ENCODE measurements at places on chromosomes 4 and X.

- no peak for DNase-seq
Observed at GRCh38 chr4:75717408-75717807, 7.0 kb upstream of the USO1 start.

DNA sequence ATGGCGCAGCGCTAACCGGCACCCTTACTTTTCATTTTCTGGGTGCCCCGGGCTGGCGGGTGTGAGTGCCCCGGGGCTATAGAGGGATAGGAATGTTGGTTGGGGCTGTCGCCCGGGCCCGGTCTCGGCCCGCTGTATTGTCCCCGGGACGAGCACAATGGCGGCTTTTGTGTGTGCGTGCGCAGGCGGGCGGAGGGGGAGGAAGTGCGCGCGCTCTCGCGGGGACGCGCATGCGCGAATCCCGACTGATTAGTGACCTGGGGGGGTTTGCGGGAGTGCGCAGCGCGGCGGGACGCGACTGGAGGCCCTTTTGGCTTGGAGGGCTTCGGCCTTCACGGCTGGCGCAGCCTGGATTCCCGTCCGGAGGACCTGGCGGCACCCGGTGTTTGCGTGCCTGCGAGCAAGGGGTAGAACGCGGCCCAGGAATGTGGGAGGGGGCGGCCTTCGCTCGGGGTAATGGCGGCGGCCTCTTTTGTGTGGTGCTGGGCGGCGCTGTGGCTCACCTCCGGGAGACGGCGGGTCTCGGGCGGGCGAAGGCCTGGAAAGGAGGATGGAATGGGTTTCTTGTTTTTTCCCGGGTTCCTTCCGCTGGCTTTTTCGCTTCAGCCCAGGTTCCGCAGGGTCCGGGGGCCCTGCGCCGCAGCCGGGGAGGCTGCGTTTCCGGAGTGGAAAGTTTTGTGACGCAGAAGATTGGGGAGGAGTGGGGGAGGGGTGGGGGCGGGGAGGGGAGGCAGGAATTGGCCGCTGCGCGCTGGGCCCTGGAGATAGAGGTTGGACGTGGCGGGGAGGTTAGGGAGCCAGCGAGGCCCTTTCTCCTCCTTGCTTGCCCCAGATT is 618 bp downstream of the DDX3X start:
- DNase-seq = peak; percentile 62

- DNase-seq = no peak
Observed at GRCh38 chrX:9503261-9503660, 38.4 kb downstream of the TBL1X start.

- DNase-seq = no peak
Observed at GRCh38 chr4:102567427-102567826, 66.3 kb downstream of the NFKB1 start.

DNA sequence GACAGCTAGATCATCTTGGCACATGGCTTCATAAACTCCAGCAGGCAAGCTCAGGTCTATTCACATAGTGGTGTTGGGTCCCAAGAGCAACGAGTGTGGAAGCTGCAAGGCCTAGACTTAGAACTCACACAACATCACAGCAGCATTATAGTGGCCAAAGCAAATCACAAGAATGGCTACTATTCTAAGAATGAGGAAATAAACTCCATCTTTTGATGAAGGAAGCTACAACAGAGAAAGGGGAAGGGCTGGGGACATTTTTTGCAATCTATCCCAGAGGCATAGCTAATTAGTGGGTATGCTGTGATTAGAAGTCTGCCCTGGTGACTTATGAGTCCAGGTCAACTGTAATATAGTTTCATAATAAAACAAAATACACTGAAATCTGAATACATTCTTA is 42.9 kb upstream of the TAB3 start:
- no peak for DNase-seq

GRCh38 chr4:172809319-172809718 is 359.3 kb upstream of the GALNT7 start:
- no peak for DNase-seq

DNA sequence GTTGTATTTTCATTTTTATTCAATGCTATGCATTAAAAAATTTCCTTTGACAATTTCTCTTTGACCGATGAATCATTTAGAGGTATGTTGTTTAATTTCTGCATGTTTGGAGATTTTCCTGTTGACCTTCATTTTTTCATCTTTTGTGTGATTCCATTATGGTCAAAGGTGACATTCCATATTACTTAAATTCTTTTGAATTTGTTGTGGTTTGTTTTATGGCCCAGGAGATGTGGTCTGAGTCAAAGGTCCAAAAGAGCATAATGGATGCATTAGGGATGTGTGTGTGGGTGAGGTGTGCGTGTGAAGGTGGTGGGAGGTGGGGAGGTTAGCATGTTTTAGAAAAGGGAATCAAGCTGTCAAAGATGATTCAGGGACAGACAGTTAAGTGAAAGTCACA is 76.0 kb upstream of the GIMD1 start:
- DNase-seq = no peak

DNA sequence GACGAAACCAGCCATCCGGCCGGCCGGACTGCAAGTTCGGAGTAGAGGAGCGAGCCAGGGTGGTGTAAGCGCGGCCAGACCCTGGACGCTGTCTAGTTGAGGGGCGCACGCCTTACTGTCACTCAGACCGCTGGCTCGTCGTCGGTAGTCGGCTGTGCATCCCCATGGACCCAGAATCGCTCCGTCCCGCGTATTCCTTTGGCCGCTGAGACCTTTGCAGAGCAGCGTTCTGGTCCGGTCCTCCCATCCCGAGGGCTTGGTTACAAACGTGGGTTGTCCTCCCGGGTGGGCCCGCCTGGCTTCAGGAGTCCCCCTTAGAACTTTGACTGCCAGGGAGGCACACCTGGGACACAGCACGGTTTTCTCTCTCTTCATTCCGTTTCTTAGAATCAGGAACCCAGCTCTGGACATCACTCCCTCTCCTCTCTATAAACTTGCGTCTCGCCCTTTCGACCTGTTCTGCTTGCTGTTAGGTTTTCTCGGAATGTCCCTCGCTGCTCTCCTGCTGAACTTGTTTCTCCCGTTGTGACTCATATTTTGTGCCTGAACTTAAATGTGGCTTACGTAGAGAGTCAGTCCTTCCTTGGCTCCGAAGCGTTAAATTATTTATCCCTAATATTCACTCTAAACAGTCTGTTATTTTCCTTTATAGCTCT is 672 bp downstream of the PGM2 start:
- peak; percentile 31 for DNase-seq

DNA sequence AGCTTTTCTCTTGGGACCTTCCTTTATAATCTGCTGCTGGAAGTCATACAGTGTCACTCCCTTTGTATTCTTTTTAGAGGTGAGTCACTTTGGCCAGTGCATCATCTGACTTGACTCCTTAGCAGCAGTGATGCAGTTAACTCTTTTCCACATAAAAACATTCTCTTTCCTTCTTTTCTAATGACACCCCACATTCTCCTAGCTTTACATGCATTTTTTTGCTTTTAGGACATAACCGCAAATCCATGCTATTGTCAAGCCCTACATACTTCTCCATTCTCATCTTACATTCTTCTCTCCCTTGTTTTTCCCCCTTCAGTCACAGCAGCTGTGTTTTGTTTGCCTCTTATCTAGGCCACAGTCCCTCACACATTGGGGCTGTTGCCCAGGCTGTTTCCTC is 55.1 kb downstream of the ZNF330 start:
- DNase-seq = no peak

- no peak for DNase-seq
Observed at GRCh38 chr4:156941940-156942548, 29.6 kb downstream of the PDGFC start.

DNA sequence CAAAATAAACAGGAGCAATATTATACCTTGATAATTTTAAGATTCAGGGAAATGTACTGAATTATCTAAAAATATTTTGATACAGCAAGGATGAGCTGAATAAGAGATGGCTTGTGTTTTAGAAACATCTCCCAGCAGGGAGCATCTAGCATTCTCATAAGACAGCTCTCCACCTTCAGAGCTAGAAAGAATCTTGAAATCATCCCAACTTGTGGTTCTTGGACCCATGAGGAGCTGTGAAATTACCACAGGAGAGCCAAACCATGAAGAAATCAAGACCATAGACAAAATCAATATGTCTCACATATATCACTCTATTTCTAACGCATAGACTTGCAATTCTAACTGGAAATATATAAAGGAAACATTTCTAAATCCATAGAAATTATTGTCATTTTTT is 210.6 kb upstream of the DKK2 start:
- DNase-seq = no peak

GRCh38 chr4:174654634-174655033 is 132.3 kb upstream of the HPGD start:
- no peak for DNase-seq

GRCh38 chr4:48910511-48910910 is 3.9 kb upstream of the OCIAD2 start:
- DNase-seq = no peak

DNA sequence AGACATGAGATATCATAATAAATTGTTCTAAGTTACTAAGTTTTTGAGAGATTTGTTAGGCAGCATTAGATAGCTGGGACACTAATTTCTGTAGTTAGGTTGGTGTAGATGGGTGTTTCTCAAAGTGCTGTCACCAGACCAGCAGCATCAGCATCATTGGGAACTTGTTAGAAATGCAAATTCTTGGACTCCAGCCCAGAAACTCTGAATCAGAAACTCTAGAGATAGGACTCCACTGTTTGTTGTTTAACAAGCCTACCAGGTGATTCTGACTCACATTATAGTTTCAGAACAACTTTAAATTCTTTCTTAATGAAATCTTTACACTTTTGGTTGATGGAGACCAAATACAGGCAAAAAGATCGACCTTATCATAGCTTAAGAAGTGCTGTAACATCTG is 173.7 kb downstream of the PABPC4L start:
- DNase-seq = no peak

GRCh38 chr4:158121161-158121579 is 51.7 kb downstream of the GASK1B start:
- no peak for DNase-seq

GRCh38 chr4:164748375-164748774 is 5.6 kb upstream of the SMIM31 start:
- DNase-seq = no peak

- no peak for DNase-seq
Observed at GRCh38 chr4:101439926-101440325, 92.6 kb upstream of the PPP3CA start.

DNA sequence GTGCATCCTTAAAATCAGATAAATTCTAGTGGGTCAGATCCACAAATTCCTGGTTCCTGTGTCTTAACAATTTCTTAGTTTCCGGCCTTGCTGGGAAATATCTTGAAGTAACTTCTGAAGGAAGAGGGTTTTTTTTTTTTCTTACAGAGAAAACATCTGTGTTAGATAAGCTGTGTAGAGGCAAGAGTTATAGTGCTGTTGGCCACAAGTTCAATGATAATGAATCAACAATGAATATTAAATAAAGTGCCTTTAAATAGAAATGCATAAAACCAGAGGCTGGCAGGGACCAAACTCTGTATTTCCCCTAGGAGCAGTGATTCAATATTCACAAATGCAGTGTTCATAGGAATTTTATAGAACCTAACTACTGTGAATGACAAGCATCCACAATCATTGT is 711.9 kb upstream of the ATOH1 start:
- no peak for DNase-seq

DNA sequence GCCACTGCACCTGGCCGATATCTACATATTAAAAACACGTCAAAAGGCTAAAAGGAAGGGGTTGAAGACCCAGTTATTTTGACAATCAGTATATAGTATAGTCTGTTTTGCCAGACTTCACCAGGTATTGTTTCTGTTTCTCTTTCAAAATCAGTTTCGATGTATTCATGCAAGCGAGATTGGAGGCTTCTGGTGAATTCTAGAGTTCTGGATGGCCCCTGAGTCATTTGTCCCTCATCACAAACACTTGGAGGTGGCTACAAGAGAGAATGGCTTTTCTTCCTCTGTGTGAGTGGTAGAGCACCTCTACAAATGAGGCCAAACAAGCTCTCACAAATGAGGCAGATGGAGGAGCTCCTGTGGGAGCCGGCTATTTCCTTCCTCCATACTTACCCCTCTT is 68.6 kb upstream of the ADGRG2 start:
- no peak for DNase-seq

DNA sequence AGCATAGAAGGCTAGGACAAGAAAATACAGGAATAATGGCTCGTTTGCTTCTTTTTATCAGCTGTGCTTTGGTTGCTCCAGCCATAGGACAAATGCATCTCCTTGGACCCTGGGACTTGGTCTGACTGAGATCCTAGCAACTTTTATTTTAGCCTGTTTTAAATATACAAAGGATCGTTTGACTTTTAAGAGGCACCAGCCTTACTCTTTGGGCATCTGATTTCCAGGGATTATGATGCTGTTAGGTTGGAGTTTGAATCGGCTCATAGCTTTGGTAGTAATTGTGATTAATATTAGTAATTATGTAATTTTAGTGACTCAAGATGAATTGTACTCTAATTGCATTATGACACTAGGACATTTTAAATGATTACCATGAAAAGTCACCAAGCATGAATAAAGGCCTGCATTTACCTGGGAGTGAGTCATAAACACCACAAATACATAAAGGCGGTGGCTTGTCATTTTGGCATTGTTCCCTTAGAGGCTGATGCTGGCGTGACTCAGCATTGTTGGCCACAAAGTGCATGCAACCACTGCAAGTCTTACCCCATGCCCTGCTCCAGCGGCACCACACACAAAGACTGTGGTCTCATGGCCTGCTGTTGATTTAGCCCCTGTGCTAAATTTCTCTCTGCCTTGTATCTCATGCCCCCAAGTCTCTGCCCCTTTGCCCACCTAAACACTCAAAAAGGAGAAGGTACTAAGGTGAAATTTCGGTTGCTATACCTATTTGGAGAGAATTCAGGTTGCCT is 12.4 kb downstream of the GPAT3 start:
- DNase-seq = no peak

GRCh38 chr4:168076989-168077725 is 15.2 kb upstream of the ANXA10 start:
- peak; percentile 56 for DNase-seq

GRCh38 chr4:39235696-39236095 is 53.4 kb downstream of the WDR19 start:
- no peak for DNase-seq

- no peak for DNase-seq
Observed at GRCh38 chr4:54439831-54440243, 210.7 kb downstream of the PDGFRA start.

DNA sequence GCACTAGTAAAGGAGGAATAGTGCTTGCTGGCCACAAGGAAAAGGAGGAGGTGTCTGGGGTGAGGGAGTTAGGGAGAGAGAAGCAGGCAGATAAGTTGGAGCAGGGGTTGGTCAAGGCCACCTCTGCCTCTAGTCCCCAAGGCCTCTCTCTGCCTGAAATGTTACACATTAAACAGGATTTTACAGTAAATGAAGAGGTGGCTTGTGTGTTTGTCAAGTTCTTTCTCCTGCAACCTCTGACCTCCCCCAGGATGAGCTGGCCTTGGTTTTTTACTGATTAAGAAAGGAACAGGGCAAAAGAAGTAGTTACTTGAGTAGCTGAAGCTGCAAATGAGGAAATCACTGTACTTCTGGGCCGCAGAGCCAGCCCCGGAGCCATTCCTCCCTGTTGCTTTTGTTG is 2.0 kb downstream of the GJB1 start:
- no peak for DNase-seq

Measured in cerebellar cortex (tissue), 1 donor.